Stimulated activated CD4-positive, alpha-beta T cell treated with anti-CD3 and anti-CD28 coated beads, TNF-alpha, amount 100 ng/mL, for 24 hours (primary cell): ENCODE measurements at places on chromosomes 12 and 14.

DNA sequence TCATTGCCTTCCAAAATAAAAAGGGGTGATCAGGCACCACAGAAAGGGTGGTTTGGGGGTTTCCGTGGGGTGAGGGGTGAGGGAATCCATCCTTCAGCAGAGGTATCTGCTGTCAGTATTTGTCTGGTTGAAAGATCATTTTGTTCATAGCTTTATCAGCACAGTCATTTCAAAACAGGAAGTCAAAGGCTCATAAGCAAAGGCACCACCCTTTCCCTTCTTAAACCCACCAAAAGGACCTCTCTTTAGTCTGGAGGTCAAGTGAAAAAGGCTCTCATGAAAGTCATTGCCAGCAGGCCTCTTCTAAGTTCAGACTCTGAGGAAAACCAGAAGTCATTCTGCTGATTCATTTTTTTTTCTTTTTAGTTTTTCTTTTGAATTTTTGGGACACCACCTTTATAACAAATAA, 6.2 kb downstream of the CHST11 start:
- DNase-seq: no peak

DNA sequence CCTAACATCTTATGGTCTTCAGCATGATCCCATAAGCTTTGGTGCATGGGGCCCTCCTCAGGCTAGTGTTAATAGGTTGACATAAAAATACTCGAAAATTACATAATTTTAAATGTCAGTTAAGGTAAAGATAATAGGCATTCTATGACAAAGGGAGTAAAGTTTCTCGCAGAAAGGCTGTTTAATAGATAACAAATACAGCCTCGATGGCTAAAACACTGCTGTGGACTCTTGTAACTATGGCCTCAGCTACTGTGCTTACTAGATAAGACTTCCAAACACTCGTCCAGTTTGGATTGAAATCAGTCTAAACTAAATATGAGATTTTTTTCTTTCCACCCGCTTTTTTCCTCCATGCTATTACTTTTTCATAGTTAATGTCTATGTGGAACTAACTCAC, 23.2 kb upstream of the MGST1 start:
- no peak for DNase-seq

DNA sequence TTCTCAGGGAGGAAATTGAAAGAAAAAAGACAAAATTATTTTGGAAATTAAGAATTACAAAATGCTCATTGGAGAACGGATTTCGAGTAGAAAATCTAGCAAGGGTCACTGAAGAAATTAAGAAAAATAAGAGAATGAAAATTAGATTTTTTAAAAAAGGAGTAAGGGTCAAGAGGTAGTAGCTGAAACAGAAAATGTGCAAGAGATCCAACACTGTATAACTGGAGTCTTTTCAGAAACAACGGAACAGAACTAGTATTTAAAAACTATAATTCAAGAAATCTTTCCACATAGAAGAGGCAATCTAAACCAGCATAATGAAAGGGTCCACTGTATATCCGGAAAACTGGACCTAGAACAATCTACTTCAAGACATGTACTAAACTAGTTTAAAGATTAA, 28.2 kb downstream of the ATP2B1 start:
- no peak for DNase-seq

DNA sequence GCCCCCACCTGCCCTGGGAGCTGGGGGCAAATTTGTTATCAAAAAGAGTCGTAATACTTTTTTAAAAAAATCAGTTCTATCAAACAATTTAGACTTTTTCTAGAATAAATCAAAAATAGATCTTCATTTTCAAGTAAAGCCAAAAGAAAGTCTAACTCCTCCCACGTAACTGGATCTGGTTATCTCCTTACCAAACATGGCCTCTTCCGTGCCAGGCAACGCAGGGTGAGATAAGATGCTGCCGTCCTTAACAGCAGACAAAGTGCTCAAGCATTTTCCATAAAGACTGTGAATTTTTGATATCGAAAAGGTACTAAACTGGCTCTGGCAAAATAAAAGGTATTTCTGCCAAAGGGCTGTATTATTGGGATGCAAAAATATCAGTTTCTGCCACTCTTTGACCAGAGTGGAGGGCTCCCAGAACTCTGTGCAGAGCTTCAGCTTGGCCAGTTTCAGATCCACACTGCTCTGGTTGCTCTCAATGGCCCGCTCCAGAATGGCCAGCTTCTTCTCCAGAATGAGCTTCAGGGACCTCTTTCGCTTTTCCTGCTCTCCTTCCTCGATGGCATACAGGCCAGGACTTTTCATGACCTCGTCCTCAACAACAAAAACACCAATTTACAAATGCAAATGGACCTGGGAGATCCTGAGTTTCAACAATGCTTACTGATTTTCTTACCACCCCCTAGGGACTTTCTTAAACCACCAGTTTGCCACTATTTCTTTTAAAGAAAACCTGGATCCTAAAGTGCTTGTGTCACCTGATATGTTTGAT, 29.0 kb downstream of the NRDE2 start:
- DNase-seq: no peak

DNA sequence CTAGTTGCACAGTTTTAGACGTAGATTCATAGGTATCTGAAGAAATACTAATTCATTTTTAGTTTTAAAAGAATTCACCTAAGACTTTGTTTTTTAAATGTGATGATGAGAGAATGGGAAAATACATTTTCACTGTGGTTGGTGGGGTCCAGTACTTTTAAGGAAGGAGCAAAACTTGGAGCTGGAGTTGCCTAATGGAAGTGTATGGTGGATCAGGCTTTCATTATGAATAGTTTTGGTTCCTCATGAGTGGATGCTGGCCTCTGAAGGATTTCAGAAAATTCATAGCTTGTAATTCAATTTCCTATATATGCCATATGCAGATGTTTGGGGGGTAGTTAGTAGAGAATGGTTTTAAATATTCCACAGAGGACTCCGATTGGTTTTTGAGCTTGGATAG, 27.1 kb downstream of the STK38L start:
- no peak for DNase-seq

GRCh38 chr14:32657081-32657480, 281.6 kb upstream of the NPAS3 start:
- no peak for DNase-seq

- no peak for DNase-seq
These were observed 90.3 kb downstream of the ETNK1 start for GRCh38 chr12:22715254-22715653.

GRCh38 chr14:86604561-86604960, 1074.6 kb downstream of the FLRT2 start:
- no peak for DNase-seq

DNA sequence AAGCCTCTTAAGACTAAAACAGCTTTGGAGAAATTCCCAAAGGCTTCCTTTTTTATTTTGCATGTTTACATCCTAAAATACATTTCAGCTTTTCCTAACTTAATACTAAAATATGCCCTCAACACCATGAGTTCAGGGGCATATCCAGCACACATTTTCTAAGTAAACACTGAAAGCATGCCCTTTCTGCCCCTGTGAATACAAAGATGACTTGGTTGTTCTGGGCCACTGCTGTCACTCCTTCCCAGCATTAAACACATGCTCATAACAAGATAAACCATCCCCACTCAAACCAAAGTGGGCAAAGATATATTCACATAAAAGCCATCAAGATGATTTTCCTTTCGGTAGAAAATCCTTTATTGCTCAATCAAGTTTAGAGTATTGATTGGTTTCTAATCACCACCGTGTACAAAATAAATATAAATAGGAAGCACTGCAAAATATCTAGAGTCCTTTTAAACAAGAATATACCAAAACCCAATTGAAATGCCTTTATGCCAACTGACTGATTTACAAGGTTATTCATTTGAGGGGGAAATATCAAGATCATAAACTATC, 1.9 kb downstream of the CCNB1IP1 start:
- DNase-seq: no peak

- DNase-seq: no peak
These were observed 183.2 kb downstream of the EPS8 start for GRCh38 chr12:15605881-15606590.

DNA sequence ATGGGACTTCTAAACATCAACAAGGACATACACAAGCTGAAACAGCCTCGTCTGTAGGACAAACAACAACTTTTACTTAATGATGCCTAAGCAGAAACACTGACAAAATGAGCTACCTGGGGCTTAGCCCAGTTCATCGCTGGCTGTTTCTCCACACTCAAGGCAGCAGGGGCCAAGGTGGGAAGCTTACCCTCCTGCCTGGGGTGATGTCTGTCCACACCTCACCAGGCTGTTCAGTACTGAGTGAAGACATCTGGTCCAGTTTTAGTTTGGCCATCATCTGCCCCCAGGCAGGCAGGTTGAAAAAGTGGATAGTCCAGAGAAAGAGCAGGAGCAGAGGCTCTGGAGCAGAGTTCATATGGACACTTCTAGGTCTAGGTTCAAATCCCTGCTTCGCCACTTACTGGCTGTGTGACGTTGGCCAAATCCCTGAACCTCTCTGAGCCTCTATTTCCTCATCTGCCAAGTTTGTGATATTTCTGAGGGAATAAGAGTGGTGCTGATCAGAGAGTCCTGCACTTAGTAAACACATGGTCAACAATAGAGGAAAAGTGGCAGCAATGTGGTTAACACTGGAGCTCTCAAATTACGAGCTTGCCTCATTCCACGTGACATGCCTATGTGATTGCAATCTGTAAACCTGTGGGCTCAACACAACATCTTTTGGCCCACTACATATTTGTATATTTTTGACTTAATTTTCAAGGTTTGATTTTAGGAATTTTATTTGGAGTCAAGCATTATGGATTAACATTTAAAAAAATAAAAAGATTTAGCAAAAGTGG, 720.1 kb upstream of the TMEM132C start:
- DNase-seq: no peak

- DNase-seq: no peak
These were observed 502.7 kb downstream of the SOX5 start for GRCh38 chr12:23446746-23447145.

DNA sequence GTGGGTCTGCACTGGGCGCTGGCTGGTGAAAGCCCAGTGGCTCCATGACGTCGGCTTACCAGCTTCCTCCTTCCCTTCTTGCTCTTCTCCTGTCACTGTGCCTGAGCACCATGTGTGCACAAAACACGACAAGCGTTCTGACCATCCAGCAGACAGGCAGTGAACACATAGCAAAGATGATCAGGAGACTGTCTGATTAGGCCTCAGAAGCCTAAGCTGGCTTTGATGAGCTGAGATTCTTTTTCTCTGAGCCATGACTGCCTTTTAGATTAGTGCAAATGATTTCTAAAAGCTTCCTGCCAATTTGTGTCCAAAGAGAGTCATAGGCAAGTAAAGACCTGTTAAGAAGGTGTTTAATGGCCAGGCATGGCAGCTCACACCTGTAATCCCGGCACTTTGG, 83.1 kb downstream of the AACS start:
- DNase-seq: no peak

DNA sequence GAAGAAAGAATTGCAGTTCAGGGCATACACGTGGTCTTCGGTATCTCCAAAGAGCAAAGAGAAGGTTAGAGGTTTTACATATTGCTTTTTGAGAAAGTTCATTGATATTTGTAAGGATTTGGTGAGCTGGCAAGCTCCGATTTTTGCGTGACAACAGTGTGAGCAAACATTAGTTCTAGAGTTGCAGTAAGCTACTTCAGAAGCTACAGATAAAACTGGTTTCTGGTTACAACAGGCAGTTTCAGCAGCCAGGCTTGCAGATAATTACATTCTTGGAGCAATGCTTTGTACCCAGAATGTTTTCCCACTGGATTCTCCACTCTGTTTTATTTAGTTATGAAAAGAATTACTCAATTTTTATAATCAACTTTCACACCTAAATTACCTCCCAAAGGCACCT, 28.2 kb downstream of the KLRK1 start:
- DNase-seq: no peak

GRCh38 chr12:93540466-93540865, 32.0 kb upstream of the SOCS2 start:
- DNase-seq: no peak

- DNase-seq: no peak
These were observed 4.9 kb downstream of the AMN start for GRCh38 chr14:102927346-102927877.

DNA sequence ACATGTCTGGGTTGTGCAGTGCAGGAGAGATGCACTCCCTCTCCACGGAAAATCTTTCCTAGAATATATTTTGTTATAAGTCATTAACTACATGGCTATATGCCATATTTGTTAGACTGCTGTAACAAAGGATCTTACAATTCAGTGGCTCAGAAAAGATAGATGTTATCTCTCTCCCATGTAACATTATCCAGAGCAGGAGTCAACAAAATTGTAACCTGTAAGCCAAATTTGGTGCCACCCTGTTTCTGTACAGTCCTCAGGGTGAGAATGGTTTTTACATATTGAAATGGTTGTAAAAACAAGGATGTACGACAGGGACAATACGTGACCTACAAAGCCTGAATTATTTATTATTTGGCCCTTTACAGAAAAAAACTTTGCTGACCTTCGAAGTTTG, 155.5 kb downstream of the KIF21A start:
- DNase-seq: no peak

- DNase-seq: no peak
These were observed 370.5 kb upstream of the PDE3A start for GRCh38 chr12:19997656-19998400.

- no peak for DNase-seq
These were observed 110.9 kb downstream of the PPP2R5E start for GRCh38 chr14:63432228-63432627.

DNA sequence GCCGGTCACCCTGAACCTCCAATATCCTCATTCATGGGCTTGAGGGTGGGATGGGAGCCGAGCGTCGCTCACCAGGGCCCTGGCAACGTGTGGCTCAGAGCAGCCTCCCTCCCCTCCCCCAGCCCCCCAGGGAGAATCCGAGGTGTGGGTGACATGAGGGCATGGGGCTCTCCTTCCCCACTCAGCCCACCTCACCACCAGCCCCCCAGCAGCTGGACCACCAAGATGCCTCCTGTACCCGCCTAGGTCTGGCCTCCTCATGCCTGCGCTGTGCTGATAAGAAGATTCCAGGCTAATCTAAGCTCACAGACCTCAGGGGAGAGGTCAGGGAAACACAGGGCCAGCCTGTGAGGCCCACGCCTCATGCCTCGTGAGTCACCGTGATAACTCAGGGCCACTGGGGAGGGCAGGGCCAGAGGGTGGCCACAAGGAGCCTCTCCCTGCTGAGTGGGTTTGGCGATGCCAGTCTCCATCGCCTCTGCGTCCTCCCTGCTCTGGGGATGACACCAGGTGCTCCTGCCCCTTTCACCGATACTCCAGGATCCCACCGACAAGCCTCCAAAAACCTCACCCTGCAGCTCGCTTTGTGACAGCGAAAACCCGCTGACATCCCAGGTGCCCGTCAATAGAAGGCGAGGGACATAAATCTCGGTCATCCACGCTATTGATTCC, 56.9 kb downstream of the TESC start:
- no peak for DNase-seq

DNA sequence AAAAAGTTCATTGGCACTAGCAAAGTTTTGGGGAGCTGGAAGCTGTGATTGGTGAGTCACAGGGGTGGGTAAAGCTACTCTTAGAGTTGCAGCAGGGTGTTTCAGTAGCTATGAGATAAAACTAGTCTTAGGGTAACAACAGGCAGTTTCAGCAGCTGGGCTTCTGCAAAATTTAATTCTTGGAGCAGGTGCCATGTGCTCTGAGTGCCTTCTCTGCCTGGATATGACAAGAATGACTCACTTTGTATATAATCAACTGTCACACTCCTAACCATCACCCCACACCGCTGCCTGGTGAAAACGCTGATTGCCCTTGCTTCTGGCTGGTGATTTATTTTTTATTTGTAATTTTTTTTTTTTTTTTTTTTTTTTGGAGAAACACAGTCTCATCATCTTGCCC, 10.5 kb upstream of the PLBD2 start:
- DNase-seq: no peak
